Stomach (tissue), 19 donors: ENCODE measurements at places on chromosomes 6 and 20. TPM values are rescaled to one million over a fixed set of nuclear protein-coding genes. Genes with fewer than 3 reads are reported as not detected.

GRCh38 chr6:26053992-26054780, 33.0 kb upstream of the HFE start:
- peak overlapping the region; percentile 93 for H3K27ac ChIP-seq
- peak overlapping the region; percentile 54 for H3K4me3 ChIP-seq
- DNase-seq, result no peak
- H3K36me3 ChIP-seq, result no peaks in the 10 kb centered on the region
- H3K27me3 ChIP-seq, result no peaks in the 10 kb centered on the region

- no peak overlapping the region for H3K4me3 ChIP-seq
- H3K4me1 ChIP-seq, result peaks cover 35% of the 10 kb centered on the region
- H3K27ac ChIP-seq, result no peak overlapping the region
- no peaks in the 10 kb centered on the region for H3K27me3 ChIP-seq
- no peak for DNase-seq
Measured at GRCh38 chr20:34986311-34987287, 30.9 kb downstream of the MYH7B start.

The BCAS4 gene
- total RNA-seq, result not detected

- H3K4me3 ChIP-seq, result no peak overlapping the region
- no peaks in the 10 kb centered on the region for H3K27me3 ChIP-seq
- DNase-seq, result no peak
- no peaks in the 10 kb centered on the region for H3K36me3 ChIP-seq
- no peak overlapping the region for H3K27ac ChIP-seq
Measured at GRCh38 chr6:161050134-161050765, 58.7 kb downstream of the MAP3K4 start.

The VWA7 gene
- total RNA-seq, result 9.8 TPM

The BMP2 gene
- total RNA-seq, result 32.9 TPM

DNA sequence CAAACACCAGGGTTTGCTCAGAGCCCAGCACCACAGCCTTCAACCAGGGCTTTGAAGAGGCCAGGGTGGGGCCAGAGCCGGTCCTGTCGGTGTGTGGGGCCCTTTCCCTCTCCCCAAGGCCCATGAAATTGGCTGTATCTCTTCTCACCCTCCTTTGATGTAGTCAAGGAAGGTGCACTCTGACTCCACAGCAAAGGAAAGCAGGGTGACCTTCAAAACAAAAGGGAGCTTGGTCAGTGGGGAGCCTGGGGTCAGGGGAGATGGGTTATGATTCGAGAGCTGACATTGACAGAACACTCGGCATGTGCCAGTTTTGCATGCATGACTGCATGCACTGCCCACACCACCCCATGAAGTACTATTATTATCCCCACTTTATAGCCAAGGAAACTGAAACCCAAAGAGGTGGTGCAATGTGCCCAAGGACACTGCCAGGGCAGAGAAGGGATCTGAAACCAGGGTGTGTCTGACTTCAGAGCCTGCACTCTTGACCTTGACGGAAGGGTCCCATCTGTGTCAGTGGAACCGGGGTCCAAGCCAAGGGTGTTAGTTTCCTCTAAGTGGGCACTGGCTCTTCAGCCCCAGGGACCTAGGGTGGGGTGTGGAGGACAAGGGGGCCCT, 55.4 kb downstream of the RAB44 start:
- H3K4me1 ChIP-seq, result peaks cover 36% of the 10 kb centered on the region
- DNase-seq, result no peak
- no peak overlapping the region for H3K27ac ChIP-seq
- no peak overlapping the region for H3K4me3 ChIP-seq
- H3K27me3 ChIP-seq, result no peaks in the 10 kb centered on the region

The BTN1A1 gene
- total RNA-seq, result not detected

The MAS1 gene
- 0.18 TPM for total RNA-seq

- H3K4me3 ChIP-seq, result no peak overlapping the region
- DNase-seq, result no peak
Measured at GRCh38 chr6:155275808-155276480, 12.1 kb downstream of the CLDN20 start.
